Hematopoietic multipotent progenitor cell treated with erythropoietin and hydrocortisone succinate and interleukin-3 and kit ligand, for 4 days (in vitro differentiated cells): ENCODE measurements at places on chromosomes 5 and 9.
A peak's percentile ranks its signal among the peaks of the same experiment; 100 is the strongest.

DNA sequence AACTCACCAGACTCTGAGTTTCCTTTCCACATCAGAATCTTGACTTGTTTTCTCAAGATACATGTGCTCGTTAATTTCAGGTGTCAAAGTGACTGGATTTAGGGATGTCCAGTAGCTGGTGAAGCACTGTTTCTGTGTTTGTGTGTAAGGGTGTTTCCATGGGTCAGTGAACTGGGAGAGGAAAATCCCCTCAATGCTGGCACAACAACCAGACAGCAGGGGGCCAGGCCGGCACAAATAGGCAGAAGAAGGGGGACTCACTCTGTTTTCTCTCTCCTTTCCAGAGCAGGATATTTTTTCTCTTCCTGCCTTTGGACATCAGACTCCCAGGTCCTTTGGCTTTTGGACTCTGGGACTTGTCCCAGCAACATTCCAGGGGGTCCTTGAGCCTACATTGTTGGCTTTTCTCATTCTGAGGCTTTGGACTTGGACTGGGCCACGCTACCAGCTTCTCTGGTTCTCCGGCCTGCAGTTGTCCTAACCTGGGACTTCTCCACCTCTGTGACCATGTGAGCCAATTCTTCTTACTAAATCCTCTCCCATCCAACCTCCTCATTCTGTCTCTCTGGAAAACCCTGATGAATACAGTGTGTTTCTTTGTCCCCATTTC lies 144.0 kb downstream of the CAAP1 start:
- DNase-seq, result peak; percentile 4

DNA sequence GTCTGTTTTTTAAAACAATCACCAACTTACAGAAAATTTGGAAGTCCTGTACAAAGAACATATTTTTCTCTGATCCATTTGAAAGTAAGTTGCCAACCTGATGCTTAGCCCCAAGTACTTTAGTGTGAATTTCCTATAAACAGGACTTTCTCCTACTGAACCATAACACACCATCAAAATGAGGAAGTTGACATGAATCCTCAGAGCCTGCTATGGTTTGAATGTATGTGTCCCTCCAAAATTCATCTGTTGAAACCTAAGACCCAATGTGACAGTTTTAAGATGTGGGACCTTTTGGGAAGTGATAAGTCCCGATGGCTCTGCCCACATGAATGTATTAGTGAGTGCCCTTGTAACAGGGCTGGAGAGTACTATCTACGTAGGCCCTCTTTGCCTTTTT lies 6.4 kb upstream of the ACOT12 start:
- peak; percentile 62 for DNase-seq

- DNase-seq, result no peak
Measured at GRCh38 chr5:42397267-42397666, 26.0 kb upstream of the GHR start.

- DNase-seq, result peak; percentile 61
Measured at GRCh38 chr9:77764894-77765780, 117.0 kb upstream of the GNA14 start.

- DNase-seq, result no peak
Measured at GRCh38 chr5:36915653-36916052, 39.1 kb downstream of the NIPBL start.

GRCh38 chr9:121548666-121549065 lies 49.0 kb upstream of the GGTA1 start:
- DNase-seq, result no peak

GRCh38 chr5:171127314-171127713 lies 181.7 kb upstream of the TLX3 start:
- DNase-seq, result no peak

GRCh38 chr5:14054965-14055963 lies 87.9 kb upstream of the TRIO start:
- DNase-seq, result no peak

GRCh38 chr5:73352649-73353230 lies 95.8 kb downstream of the FOXD1 start:
- DNase-seq, result no peak

DNA sequence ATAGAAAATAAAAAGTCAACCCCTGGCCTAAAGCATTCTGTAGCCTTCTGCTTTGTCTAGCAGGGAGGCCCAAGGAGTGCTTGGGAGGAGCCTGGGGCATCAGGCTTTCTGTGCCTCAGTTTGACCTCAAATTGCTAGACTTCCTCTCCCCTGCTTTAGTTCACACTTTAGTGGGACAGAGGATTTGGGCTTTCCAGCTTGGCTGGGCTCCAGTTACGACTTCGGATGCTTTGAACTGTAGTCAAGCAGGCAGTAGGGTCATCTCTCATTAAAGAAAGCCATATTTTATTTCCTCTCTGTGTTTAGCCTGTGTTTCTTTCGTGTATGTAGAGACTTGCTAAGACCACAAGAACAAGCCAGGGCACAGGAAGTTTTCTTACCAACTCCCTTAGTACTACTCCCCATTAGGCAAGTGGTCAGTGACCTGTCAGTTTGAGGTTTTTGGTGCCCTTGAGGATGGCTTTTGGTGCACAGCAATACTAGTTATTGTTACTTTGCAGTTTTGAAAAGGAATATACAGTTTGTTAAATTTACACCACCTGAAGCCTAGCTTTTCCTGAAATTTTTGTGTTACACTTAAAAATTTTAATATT lies 334.7 kb downstream of the NDUFS4 start:
- DNase-seq, result peak; percentile 14

GRCh38 chr9:95070549-95071021 lies 246.9 kb downstream of the FANCC start:
- no peak for DNase-seq
